ENCODE measurements at places on chromosomes 2 and 18.

DNA sequence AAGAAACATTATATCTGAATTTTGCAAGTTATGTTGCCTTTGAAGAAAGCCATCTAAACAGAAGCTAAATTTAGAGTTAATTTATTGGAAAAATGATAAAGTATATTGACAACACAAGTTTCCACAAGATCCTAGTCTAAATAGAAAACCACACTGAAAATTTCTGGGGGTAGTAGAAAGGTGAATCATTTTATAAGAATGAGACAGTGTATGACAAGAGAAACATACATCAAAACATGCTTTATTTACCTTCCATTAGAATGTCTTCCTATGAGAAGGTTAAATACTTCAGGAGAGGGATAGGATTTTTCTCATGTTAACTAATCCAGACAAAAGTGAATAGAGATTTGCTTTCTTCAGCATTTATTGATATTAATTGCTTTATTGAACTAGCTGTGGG, 1389.8 kb upstream of the ZEB2 start:
- no peak for DNase-seq

DNA sequence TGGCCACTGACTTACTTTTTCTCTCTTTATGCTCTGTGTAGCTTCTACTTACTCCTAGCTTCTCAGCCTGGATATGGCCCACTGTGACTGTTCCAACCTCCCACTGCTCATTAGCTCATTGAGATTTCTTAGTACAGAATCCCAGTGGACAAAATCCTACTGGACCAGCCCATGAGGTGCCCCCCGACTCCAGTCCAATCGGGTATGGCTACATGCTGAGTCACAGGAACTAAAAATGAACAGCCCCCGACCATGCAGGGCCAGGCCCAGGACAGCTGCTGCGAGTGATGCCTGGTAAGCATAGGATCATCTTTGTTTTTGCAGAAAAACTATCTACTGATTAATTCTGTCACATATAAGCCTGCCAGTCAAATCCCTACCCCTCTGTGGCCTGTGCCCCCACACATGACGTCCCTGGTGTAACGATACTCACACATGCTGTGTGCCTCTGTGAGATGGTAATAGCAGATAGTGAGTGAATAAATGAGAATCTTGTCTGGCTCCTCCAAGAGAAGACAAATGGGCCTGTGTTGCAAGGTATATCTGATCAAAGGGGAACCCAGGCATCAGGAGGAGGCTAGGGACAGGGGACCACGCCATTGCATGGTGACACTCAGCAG, 85.9 kb upstream of the KLF7 start:
- peak; percentile 35 for DNase-seq

GRCh38 chr2:239411117-239411516, 10.3 kb upstream of the HDAC4 start:
- DNase-seq = no peak

GRCh38 chr2:120221616-120222015, 1.6 kb downstream of the TMEM185B start:
- no peak for DNase-seq

DNA sequence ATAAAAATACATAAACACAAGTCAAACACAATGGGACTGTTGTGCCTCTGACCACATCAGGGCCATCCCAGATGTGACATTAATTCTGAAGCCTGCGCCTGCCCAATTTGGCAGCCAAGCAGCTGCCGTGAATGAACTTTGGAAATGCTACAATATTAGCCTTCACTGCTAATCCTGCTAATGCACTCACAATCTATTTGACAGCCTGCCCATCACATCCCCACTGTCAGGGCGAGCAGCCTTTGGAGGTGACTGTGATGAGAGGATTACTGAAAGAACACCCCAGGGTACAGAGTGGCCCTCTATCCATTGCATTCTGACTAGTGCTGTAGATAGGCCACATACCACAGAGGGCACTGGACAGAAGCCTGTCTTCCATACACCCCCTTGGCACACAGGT, 21.6 kb downstream of the OSR1 start:
- DNase-seq = no peak

DNA sequence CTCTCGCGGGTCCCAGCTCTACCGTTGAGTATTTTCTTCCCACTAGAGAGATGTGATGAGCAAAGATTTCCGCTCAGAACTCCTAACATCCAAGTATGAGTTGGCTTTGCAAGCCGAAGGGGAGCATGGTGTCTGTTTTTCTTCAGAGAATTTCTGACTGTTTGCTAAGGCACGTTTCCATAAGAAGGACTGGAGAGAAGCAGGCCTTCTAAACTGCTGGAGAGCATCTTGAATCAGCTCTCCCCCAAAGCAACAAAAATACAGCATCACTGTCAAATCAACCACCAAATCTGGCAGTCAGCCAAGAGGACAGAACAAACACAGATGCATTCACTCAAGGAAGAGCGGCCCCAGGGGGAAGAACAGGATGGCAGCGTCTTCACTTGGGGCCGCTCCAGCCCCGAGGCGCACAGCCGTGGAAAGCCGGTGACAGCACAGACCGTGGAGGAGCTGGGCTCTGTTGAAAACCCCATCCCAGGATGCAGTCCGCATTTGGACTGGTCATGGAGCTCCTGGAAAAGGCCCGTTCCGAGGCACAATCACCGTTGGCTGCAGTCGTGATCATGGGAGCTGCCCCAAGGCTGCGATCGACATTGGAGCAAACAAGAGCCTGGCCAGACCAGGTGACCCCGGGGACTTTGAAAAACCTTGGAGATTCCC, 101.4 kb downstream of the NFATC1 start:
- no peak for DNase-seq

GRCh38 chr18:49861659-49862058, 48.3 kb upstream of the ACAA2 start:
- no peak for DNase-seq

DNA sequence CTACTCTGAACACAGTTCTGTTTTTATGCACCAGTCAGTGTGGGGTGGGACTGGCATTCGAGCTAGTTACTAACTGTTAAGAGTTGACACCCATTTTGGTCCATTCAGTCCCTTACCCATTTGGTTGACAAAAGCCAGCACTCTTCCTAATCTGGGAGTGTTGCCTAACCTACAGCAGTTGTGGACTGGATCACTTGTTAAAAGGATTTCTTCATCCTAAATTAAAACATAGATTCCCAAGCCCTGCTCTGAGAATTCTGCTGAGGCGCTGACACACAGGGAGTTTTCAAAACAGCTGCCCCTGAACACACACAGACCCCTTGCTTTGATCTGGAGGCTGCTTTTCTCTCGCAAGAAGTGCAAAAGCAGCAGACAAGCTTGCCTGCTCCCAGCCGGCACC, 6.4 kb downstream of the TIMM21 start:
- no peak for DNase-seq

DNA sequence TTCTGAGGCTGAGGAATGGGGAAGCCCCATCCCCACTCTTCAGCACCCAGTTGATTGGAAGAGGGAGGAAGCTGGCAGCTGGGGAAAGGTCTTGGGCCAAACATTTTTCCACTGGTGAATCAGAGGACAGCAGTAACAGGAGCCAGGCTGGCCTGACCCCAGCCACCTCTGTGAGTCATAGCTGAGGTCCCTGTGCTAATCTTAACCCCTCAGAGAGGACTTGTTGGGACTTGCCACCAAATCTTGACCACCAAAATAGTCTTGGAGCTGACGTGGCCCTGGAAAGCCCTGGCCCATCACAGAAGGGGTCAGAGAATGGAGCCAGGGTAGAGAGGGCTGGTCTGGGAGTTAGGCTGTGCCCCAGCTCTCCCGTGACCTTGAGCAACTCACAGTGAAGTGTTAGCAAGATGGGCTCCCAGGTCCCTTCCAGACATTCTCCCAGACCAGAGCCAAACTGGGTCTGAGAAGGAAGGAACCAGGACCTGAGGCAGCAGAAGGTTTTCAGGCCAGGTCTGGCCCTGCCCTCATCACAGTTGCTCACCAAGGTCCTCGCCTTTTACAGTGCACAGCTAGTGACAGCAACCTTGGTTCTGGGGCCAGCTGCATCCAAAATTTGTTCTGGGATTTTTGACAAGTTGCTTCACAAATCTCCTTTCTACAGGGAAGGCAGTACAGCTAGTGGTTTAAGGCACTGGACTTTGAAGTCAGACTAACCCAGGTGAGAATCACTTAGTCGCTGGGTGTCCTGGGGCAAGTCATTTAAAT, 266.6 kb downstream of the CYP26B1 start:
- DNase-seq = no peak

DNA sequence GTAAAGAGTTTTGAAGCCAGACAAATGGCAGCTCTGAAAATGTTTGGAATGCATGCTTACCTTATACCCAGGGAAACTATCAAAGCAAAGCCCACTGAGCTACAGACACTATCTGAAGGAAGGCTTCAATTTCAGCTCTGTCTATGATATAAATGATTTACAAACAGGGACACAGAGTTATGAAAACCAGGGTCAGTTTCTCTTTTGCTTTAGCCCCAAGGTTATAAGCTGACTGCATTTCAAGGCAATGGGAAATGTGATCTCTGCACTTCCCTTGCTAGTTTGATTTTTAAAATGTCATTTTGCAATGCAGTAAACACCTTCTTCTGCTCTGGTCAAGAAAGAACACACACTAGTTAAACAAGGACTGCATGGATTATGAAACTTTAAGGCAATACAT, 65.2 kb upstream of the CCDC195 start:
- no peak for DNase-seq

DNA sequence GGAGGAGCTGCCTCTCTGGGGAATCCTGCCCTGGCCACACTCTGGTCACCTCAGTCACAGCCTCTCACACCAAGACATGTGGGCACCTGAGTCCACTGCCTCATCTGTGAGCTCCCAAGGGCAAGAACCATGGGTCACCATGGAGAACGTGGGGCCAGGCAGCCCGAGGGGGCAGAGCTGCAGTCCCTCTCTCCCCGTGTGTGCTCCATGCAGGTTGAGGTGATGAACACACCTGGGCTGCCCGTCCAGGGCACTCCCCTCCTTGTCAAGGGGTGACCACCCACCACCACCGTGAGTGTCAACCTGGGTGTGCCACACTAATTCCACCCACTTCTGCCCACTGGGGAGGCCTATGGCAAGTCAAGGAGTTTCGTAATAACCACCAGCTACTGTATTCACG, 159.6 kb upstream of the RAB6C start:
- DNase-seq = no peak

DNA sequence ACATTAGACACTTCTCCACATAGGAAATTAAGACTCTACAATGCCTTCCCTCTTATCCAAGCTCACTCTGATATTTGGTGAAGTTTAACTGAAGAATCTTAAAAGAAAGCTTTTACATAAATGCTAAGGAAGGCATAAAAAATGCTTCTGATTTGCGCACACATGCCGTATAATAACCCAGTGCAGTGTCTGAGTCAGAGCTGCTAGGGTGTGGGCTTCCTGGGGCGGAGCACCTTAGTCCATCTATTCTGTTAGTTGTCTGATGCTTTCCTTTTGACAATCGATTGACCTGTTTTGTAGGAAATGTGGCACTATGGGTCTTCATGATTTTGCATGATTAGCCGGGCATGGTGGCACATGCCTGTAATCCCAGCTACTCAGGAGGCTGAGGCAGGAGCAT, 231.5 kb downstream of the AFF3 start:
- DNase-seq = no peak

DNA sequence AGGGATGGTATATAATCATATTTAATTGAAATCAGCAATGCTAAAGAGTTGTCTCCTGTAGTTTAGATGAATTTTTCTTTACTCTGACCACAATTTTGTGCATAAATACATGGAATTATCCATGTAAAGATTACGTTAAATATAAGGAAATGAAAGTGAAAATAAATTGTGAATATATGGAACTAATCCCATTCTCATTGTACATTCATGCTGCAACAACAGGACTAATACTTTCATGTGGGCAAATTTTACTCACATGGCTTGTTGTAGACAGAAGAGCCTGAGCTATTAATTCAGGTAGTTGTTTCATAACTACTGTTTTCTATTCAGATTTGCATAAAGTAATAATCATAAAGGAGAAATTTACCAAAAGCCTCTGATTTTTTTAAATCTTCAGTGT, 357.8 kb downstream of the ARHGAP15 start:
- DNase-seq = no peak
